ENCODE measurements at places on chromosomes 1 and 21.

GRCh38 chr1:59354709-59355337 is 57.9 kb downstream of the FGGY start:
- DNase-seq, result no peak

- DNase-seq, result no peak
These were observed 10.0 kb downstream of the PABPC4 start for GRCh38 chr1:39566441-39567137.

DNA sequence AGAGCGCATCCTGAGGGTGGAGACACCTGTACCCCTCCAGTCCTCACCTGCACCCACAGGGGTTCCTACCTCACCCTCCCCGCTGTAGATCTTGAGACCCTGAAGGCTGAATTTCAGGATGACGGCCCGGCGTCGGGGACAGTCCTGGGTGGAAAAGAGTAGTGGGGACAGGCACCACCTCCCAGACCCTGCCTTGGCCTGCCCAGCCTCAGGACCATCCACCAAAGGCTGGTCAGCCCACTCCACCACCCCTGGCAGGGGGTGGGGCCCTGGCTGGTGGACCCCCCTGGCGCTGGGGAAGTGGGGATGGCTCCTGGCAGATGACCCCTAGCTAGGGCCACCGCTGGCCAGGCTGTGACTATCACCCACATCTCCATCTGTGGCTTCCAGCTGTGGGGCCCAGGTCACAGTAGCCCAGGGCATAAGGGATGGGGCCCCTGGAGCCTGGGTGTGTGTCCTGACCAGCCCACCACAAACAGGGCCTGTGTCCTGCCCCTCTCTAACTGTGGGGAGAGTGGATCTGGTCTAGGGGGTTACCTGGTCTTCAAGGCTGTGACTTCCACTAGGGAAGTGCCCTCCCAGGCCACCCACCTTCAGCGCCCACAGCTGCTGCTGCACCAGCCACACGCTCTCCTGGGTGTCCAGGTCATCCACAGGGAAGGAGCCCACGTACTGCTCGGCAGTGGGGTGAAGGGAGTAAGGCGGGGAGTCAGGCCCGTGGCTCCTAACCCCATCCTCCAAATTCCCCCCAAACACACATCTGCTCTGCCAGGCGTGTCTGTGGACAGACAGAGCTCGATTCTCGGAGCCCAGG is 5.4 kb downstream of the SH2D5 start:
- DNase-seq, result no peak

- no peak for DNase-seq
These were observed 5.5 kb downstream of the TSEN15 start for GRCh38 chr1:184056921-184057555.

Measured in vagina (tissue), 2 donors.